ENCODE measurements at places on chromosomes 13 and 19. TPM values are rescaled to one million over a fixed set of nuclear protein-coding genes. Genes with fewer than 3 reads are reported as not detected.

GRCh38 chr19:33171916-33172359 lies 22.2 kb upstream of the LRP3 start:
- peak; percentile 53 for DNase-seq

DNA sequence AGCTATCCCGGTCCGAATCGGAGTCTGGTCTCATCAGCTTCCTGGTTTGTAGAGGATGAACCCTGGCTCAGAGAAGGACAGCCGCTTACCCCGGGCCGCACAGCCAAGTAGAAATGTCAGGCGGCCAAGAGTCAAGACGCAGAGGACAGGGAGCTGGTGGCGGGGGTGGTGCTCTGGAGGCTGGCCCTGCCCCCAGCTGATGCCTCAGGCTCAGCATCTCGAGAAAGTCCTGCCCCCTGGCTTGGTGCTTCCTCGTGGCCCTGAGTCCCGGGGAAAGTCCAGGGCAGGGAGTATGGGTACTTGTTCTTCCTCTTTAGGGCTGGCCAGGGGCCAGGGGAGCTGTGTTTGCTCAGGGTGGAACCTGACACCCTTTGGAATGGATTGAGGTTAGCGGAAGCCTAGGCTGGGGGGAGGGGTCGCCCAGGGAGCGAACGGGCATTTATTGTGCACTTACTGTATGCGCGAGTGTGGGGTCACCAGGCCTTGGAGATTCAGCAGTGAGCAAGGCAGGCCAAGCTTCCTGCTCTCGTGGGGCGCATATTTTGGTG lies 2.2 kb downstream of the TJP3 start:
- peak; percentile 93 for DNase-seq

DNA sequence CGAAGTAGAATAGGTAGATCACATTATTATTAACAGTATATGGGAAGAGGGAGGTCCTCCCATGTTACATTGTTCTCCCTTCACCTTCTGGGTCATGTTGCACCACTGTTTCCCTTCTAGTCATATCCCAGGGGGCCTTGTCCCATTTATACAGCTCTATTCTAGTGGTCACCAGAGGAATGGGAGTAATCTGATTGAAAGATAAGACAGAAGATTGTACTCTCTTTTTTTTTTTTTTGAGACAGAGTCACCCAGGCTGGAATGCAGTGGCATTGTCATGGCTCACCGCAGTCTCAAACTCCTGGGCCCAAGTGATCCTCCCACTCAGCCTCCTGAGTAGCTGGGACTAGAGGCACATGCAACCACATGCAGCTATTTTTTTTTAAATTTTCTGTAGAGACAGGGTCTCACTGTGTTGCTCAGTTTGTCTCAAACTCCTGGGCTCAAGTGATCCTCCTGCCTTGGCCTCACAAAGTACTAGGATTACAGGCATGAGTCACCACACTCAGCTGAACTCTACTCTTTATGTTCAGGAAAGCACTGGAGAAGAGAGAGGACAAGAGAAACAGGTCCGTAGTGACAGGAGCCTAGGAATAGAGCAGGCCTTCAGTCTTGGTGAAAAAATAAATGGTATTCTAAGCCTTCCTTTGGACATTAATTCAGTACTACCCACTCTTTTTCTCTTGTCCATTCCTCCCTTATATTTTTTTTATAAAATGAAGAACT lies 4.3 kb upstream of the ZNF529 start:
- no peak for DNase-seq

GRCh38 chr13:87444135-87444534 lies 227.0 kb upstream of the SLITRK5 start:
- DNase-seq = no peak

DNA sequence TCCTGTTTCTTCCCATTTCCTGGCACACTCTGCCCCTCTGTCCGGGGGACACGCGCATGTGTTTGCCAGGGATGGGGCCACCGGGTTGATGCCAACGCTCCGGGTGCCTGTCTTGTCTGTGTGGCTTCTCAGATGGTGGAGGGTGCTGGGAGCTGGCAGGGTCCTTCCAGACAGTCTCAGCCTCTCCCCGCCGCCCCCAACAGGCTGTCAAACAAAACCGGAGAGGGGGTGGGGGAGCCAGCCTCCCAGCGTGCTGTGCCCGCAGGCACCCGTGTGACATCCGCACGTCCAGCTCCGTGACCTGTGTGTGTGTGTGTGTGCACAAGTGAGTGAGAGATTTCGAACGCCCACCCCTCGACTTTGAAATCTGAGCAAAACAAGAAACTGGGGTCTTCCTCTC lies 10.6 kb upstream of the EHD2 start:
- no peak for DNase-seq

- DNase-seq = no peak
These were observed 1.9 kb upstream of the FAM174C start for GRCh38 chr19:1273263-1274041.

DNA sequence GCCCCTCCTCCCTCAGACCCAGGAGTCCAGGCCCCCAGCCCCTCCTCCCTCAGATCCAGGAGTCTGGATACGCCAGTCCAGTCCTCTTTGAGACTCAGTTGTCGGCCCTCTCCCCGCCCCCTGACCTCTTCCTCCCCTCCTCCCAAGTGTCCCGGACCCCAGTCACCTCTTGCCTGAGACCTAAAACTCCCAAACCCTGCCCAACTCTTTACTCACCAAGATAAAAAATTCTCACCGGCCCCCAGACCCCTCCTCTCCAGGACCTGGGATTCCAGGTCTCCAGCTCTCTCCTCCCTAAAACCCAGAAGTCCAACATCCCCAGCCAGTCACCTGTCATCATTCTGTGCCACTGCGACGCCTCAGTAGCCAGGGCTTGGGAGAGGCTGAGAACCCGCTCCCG lies 1.4 kb upstream of the HSD17B14 start:
- no peak for DNase-seq

GRCh38 chr19:55088021-55088451 lies 12.4 kb downstream of the EPS8L1 start:
- no peak for DNase-seq

GRCh38 chr13:72384879-72385278 lies 342.6 kb downstream of the MZT1 start:
- peak; percentile 46 for DNase-seq

DNA sequence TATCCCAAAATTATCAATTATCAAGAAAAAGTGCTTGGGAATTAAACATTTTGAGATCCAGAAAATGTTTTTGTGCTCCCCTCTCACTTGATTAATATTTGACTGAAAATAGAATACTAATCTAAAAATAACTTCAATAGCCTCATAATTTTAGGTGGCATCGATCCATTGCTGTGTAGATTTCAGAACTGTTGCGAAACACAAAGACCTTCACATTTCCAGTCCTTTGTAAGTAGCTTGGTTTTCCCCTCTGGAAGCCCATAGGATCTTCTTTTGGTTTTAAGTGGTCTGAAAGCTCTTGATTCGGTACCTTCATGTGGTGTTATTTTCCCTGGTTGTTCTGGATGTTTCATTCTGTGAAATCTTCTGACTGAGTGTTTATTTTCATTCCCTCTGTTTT lies 176.5 kb downstream of the NUFIP1 start:
- no peak for DNase-seq

DNA sequence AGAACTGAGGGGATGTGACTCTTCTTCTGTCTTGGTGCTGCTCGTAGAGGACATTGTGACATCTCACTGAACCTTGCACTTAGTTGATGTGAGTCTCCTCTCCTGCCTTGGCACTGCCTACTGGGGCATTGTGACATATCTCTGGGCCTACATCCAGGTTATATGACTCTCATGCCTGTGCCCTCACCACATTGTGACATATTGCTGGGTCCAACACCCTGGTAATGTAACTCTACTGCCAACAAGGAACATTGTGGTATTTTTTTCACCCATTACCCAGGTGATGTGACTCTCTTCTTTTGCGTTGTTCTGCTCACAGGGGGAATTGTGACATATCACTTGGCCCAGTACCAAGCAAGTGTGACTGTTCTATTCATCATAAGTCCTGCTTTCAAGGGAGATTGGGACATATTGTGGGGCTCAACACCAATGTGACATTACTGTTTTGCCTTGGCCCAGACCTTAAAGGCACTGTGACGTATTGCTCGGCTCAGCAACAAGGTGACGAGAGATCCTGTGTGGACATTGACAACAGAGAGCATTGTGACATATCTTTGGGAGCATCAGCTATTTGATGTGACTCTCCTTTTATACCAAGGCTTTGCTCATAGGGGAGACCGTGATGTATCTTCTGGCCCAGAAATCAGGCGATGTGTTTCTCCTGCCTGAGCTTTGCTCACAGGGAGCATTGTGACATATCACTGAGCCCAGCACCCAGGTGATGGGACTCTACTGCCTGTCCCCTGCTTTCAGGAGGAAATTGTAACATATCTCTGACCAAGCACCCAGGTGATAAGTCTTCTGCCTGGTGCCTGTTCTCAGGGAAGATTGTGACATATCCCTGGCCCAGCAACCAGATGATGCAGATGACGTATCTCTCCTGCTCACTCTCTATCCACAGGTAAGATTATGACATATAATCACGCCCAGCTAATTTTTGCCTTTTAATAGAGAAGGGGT lies 12.2 kb upstream of the ZNF429 start:
- DNase-seq = no peak

- DNase-seq = no peak
These were observed 737 bp upstream of the ZNF181 start for GRCh38 chr19:34733266-34733745.

- no peak for DNase-seq
These were observed 1070.6 kb downstream of the PCDH9 start for GRCh38 chr13:66159511-66159910.

- DNase-seq = no peak
These were observed 16.3 kb upstream of the TEX29 start for GRCh38 chr13:111304041-111304544.

GRCh38 chr19:1239796-1240737 lies 1.5 kb upstream of the ATP5F1D start:
- DNase-seq = peak; percentile 80

- peak; percentile 92 for DNase-seq
These were observed 28.6 kb upstream of the CYP2B6 start for GRCh38 chr19:40962460-40962961.

DNA sequence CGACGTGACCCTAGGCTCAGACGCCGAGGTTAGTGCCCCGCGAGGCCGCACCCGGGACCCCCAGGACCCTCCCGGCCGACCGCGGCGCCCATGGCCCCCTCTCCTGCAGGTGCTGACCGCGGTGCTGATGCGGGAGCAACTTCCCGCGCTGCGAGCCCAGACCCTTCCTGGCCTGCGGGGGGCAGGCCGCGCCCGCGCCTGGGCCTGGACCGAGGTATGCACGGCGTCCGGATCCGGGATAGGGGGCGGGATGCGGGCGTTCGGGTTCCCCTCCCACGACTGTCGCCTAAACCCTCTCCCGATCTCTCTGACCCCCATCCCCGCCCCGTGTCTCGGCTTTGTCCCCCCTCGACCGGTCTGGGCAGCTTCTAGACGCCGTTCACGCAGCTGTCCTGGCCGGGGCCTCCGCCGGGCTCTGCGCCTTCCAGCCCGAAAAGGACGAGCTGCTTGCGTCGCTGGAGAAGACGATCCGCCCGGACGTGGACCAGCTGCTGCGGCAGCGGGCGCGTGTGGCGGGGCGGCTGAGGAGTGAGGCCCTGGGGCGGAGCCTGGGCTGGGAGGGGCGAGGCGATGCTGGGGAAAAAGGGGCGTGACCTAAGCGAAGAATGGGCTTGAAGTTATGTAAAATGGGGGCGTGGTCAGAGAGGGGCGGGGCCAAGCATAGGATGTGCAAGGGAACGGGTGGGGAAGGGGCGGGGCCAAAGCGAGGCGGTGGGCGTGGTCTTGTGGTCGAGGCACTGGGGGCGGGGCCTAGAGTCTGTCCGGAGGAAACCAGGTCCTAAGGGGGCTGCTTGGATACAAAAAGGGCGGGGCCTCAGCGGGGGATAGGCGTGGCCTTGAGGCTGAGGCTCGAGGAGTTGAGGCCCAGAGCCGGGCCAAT lies 16.0 kb upstream of the COLGALT1 start:
- peak; percentile 94 for DNase-seq

DNA sequence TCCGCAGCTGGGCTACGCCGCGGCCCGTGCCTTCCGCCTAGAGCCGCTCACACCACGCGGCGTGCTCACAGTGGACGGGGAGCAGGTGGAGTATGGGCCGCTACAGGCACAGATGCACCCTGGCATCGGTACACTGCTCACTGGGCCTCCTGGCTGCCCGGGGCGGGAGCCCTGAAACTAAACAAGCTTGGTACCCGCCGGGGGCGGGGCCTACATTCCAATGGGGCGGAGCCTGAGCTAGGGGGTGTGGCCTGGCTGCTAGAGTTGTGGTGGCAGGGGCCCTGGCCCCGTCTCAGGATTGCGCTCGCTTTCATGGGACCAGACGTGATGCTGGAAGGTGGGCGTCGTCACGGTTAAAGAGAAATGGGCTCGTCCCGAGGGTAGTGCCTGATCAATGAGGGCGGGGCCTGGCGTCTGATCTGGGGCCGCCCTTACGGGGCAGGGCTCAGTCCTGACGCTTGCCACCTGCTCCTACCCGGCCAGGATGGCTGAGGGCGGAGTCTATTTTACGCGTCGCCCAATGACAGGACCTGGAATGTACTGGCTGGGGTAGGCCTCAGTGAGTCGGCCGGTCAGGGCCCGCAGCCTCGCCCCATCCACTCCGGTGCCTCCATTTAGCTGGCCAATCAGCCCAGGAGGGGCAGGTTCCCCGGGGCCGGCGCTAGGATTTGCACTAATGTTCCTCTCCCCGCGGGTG lies 7.4 kb downstream of the DBP start:
- DNase-seq = no peak

DNA sequence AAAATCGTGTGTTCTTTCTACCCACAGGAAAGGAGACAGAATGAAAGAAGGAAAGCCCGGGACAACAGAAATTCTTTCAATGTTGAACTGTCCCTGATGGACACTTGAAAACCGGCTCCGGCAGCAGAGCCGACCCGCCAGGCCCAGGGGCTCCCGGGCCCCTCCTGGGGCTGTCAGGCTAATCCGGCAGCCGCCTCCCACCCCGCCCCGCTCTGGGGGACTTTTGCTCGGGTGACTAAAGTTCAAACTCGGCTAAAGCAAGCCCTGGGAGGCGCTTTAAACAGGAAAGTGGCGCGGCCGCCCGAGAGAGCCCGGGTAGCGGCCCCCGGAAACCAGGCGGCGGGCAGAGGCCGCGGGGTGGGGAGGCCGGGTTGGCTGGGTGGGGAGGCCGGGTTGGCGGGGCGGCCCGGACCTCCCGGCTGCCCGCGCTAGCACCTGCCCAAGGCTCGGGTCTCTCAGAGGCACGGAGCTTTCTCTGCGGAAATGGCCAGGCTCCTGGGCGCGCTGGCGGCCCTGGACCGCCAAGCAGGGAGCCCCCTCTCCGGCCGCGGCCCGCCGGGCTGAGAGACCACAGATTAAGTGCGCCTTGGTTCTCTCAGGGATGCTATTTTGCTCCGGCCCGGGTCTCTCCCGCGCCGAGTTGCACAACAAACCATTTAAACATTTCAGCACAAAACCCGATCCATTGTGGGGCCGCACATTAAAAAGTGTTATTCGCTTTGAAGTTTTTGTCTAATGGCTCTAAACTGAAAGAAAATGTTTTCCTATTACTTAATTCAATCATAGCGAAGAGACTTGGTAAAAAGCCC lies 2.6 kb upstream of the GSX1 start:
- no peak for DNase-seq

GRCh38 chr19:18330868-18331267 lies 8.0 kb upstream of the LSM4 start:
- DNase-seq = no peak

MAB21L1 gene
- total RNA-seq = not detected

PSG2 gene
- total RNA-seq = not detected

CLEC11A gene
- total RNA-seq = 2.4 TPM

WDR88 gene
- not detected for total RNA-seq

SHD gene
- 0.11 TPM for total RNA-seq

PRR20B gene
- not detected for total RNA-seq

EDNRB gene
- not detected for total RNA-seq

NPAS1 gene
- total RNA-seq = 1.6 TPM

RNF17 gene
- total RNA-seq = not detected

KISS1R gene
- total RNA-seq = 3.9 TPM

ADGRL1 gene
- total RNA-seq = 39.3 TPM

ATP4B gene
- not detected for total RNA-seq

SLC1A5 gene
- 117 TPM for total RNA-seq

PEPD gene
- 59.0 TPM for total RNA-seq

KLK7 gene
- 0.23 TPM for total RNA-seq

NLRP7 gene
- total RNA-seq = not detected

Data from PC-3 (cell line).